ENCODE measurements at places on chromosomes 7 and 10. TPM values are rescaled to one million over a fixed set of nuclear protein-coding genes. Genes with fewer than 3 reads are reported as not detected.

GRCh38 chr7:151448261-151449252, 8.6 kb upstream of the CRYGN start:
- DNase-seq = peak; percentile 71

The PRPS1L1 gene
- not detected for total RNA-seq

DNA sequence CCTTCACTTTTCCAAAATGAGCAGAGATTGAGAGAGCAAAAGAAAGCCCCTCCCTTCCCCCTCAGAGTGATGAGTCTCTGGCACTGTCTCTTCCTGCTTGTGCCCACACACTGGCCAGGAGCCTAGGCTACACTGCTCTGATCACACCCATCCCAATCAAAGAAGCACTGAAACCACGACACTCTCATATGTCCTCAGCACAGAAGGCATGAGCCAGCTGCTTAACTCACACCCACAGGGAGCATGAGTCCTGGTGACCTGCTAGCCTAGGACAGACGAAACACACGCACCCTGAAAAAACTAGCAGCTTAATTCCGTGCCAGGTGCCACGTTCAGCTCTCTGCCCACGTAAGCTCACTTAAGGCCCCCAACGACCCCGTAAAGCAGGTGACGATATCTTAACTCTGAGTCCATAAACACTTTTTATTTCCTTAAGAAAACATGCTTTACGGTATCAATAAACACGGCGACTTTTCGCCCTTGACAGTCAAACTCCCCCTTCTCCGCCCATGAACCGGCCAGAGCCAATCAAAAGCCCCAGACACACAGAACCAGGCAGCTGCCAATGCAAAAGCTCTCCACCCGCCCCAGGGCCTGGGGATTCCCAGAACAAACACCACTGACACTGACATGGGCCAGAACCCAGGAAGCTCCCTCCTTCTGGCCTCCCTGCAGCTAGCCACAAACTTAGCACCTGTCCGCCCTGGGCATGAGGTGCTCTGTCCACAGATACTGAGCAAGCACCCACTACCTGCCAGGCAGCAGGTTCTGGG, 69.0 kb downstream of the TNRC18 start:
- peak; percentile 66 for DNase-seq

GRCh38 chr7:97024209-97025129, at the start of gene DLX5:
TSS of gene DLX5 (minus strand) at chr7:97024831. CDS start at chr7:97024623, 208 bp downstream.
- no peak for DNase-seq

- DNase-seq = no peak
These were observed 90.1 kb upstream of the PIK3CG start for GRCh38 chr7:106774768-106775551.

DNA sequence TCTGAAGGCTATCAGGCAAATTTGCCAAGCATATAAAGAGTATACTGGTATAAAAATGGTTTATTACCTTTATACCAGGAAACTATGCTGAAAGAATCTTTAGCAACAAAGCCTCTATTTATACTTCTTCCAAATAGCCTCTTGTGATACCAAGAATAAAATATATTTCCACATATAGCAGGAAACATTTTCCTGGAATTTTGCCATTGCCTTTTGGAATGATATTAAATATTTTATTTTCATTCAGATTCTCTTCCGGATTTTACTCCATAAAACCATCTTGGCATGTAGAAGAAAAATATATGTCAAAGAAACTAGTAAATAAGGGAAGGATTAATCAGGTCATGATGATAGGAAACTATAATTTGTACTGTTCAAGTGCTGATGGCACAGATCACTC, 17.7 kb downstream of the SOSTDC1 start:
- DNase-seq = no peak

DNA sequence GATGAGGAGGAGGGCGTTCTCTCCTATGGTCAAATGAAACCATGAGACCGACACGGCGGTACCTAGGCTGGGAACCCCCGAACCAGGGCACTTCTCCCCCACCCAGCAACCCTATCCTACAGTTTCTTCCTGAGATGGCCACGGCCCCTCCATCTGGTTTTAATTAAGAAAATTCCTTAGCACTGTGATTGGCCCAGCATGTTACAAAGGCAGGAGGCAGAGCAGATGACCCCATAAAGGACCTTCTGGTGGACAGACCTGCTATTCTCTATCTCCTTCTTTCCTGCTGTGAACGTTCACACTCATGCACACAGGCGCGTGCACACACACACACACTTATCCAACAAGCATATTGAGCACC, 129.4 kb downstream of the RGS10 start:
- DNase-seq = no peak

DNA sequence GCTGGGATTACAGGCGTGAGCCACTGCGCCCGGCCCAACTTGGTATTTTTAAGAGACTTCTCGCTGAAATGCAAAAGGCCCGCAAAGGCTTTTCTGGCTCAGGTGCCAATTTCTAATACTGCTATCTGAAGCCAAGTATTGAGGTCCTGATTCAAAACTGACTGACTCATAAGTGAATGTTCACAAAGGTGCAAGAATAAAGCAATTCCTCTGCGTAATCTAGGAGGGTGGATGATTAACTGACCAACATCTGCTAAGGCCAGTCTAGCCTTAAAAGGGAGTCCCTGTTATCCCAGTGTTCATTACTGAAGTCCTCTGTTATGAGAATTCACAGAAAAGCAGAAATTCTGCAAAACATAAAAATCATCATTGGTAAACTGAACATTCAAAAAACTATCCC, 111.4 kb downstream of the SRPK2 start:
- no peak for DNase-seq

DNA sequence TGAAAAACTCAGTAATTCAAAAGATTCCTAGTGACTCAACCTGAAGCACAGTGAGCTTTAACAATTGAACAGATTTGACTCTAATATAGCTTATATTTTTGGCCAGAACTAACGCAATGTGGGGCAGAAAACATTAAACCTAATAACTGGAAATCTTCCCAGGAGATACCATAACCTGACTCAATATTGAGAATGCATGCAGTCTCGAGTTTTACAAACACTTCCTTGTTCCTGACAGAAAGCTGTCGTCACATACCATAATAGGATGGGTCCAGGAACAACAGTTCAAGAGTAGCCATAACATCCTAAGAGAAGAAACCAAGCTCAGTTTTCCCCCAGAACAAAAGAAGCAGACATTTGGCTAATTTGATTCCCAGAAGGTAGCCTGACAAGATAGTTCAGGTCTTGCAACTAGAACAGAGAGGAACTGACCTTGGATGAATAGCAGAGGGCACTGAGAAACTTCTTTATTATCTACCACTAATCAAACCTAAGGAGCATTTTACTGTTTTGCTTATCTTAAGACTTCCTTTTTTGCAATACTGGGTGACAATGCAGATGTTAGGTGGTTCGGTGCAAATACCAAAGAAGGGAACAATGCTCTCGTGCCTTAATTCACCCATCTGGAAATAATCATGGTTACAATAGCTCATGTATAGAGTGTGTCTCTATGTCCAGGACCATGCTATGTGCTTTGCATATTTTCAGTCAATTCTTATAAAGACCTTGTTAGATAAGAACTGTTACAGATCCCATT, 38.6 kb upstream of the ACSL5 start:
- no peak for DNase-seq

- DNase-seq = no peak
These were observed 86.7 kb downstream of the ZNF33B start for GRCh38 chr10:42551582-42552187.

DNA sequence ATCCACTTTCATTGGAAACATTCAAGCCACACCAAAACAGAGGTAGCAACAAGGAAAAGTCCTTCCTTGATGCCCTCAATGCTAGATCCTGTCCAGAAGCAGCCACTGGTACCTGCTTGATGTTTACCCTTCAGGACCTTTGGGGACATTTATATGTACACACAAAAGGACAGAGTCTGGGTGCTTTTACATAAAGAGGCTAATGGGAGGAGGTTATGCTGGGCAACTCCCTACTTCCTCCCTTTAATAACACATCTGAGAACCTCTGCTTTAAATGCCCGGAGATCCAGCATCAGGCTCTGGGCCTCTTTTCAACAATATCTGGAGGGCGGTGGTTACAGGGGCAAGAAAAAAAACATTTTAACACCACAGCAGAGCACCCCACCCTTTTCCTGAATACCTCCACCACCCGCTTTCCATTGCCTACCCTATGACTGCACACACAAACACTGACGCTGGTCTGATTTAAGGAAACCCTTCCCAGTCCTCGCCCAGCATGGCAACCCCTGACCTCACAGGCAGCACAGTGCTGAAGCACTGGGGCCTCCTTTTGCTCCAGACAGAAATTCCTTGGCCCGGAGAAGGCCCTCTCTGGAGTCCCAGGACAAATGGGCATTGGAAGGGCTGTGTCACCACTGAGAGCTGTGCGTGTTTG, 39.3 kb upstream of the DUSP5 start:
- no peak for DNase-seq

The CASD1 gene
- 22.8 TPM for total RNA-seq

DNA sequence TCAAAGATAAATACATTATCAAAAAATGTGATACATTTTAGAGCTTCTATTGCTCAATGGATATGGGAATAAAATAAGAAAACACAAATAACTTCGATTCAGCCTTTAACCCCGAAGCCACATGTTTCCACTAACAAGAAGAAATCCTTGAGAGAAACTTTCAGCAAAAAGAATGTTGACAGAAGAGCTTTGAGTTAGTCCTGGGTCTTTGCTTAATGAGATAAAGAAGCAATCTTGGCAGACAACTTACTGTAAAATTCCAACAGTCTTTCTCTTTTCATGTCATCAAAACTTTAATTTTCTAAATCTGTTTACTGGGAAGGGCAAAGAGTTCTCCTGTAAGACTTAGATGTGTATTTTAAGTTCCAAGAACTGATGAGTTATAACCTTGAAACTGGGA, 810.2 kb downstream of the CNTNAP2 start:
- no peak for DNase-seq

DNA sequence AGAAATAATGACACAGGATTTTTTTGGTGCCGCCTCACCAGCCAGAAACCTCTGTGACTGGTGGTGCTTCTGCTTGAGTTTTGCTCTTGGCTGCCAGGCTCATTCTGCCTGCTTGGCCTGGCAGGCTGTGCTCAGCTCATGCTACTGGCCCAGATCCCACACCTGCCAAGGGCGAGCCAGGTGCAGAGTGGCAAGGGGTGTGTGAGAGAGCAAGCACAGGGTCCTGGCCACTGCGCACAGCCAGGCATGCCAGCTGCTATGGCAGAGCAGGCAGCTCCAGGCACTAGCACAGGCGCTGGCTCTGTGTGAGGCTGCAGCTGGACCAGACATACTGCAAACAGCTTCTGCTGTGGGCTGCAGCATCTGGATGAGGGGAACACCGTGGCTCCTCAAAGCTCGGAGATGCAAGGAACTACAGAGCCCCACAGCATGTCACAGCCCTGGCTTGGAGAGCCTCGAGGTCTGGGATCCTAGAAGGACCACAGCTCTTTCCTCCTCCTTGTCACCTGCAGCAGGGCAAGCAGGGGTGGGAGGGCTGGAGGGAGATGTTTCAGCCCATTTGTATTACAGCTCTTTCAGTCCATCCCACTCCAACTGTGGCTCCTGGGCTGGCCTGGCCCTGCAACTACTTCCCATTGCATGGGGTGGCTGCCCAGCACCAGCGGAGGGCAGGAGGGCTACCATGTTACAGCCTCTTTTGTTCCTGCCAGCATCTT, 313.4 kb upstream of the SEMA3C start:
- DNase-seq = no peak

The TSPAN33 gene
- total RNA-seq = 16.2 TPM

The TRIM50 gene
- total RNA-seq = 1.3 TPM

The PTPN20 gene
- 3.1 TPM for total RNA-seq

DNA sequence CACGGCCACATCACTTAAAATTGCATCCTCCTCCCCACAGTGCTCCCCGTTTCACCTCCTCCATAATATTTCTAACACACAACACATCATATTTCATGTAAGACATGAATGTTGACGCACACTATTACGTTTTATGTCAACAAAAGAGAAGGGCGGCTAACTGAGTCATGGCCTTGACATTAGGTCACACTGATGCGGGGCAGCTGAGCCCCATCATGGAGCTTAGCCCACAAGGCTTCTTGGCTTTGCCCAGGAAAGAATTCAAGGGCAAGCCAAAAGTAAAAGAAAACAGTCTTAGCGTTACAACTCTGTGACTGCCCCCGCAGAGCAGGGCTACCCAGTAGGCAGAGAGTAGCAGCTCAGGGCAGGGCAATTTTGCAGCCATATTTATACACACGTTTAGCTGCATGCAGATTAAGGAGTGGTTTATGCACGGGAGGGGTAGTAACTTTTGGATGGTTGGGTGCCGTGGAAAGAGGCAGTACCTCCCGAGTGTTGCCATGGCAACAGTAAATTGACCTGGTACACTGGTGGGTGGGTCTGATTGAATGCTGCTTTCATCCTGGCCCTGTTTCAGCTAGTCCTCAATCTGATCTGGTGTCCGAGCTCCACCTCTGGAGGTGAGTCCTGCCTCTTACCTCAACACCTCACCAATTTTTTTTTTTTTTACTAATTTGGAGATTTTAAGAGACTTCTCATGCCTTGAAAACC, 156.2 kb upstream of the FRMD4A start:
- DNase-seq = no peak

The SEMA3E gene
- total RNA-seq = 19.8 TPM

The TBC1D12 gene
- total RNA-seq = 11.9 TPM

DNA sequence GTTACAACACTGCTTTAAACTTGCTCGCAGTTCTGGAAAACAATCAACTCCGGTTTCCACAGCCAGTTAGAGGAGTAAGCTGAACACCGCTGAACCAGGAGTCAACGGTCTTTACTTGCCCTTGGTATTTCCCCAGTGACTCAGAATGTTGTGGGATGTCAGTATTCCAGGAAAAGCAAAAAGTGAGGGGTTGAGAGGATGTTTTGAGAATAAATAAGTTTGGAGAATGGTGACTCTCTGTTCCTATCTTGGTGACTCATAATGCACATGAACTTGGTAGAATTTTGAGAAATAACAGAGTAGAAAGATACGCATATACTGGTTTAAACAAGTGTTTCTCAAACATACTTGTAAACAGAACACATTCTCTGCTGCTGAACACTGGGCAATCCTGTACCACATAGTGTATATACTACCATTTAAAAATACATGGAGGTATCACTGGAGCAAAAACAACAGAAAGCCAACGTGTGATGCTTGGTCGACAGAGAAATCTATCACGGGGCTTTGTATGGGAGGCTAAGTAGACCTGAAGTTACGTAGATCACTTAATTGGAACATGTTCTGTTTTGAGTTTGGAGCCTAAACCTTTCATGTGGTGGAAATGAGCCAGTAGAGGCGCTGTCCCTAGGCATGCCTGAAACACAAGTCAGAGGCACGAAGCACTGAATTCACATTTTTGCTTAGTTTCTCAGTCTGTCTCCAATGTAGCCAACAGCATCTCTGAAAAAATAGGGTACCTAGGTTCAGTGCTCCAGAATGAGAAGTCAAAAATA, 534.3 kb downstream of the PARD3 start:
- DNase-seq = peak; percentile 20

The DRGX gene
- not detected for total RNA-seq

DNA sequence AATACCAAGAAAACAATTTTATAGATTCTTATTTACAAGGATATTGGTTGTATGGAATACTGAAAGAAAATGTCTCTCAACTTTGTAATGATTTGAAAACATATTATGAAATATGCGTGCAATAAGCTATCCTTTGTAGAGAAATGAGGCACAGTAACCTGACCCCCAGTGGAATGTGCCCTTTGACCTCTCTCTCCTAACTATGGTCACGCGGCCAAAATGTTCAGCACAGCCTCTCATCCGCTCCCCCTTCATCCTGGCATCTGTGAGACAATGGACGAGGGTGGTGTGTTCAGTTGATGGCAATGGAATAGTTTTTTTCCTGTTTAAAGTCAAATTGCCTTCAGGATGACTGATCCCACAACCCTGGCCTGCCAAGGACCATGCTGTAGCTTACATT, 13.3 kb downstream of the BEND7 start:
- no peak for DNase-seq

Data from mucosa of gallbladder (tissue), 1 donor.